ENCODE measurements at places on chromosomes 2 and 18.

- no peak for DNase-seq
These were observed 214.2 kb downstream of the MREG start for GRCh38 chr2:215799194-215799593.

- no peak for DNase-seq
These were observed 5.0 kb downstream of the FZD7 start for GRCh38 chr2:202038471-202039277.

DNA sequence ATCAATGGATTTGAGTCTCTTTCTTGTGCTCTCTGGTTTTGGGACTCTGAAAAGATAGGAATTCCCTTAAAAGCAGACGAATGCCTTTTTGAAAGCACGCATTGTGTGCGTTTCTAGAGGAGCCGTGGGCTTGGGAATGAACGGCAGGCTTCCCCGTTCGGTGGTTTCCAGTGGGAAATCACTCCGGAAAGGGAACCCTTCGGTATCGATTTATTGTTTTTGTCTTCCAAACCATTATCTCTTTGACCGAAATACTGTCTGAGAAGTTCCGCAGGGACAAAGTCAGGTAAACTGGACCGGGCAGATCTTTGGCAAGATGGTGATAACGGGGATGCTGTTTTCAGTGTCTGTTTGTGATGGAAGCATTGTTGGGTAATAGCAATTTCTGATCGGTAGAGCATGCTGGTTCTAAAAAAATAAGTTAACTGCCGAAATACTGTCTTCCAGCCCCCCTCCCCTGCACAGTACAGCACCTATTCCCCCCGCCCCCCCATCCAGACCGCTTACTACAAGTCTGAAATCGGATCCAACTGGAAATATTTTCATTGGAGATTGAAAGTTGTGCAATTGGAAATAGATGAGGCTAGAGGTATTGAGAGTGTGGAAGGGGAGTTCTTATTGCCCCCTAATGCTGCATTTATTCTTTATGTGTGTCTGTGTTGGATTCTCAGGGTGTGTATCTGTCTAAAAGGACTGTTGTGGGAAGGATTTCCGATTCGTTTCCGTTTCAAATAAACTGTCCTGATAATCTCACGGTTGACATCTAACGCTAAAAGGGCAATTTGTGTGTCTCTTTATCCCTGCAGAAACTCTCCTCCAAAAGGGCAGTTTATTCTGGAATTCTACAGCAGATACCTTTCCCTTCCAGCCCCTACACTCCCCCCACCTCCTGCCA lies 635 bp downstream of the SETBP1 start:
- no peak for DNase-seq

GRCh38 chr18:32386471-32386870 lies 84.2 kb downstream of the GAREM1 start:
- DNase-seq: no peak

GRCh38 chr2:62803961-62804360 lies 98.4 kb downstream of the EHBP1 start:
- no peak for DNase-seq

GRCh38 chr2:88027697-88028389 lies 11.5 kb upstream of the RNU2-63P start:
- DNase-seq: no peak

DNA sequence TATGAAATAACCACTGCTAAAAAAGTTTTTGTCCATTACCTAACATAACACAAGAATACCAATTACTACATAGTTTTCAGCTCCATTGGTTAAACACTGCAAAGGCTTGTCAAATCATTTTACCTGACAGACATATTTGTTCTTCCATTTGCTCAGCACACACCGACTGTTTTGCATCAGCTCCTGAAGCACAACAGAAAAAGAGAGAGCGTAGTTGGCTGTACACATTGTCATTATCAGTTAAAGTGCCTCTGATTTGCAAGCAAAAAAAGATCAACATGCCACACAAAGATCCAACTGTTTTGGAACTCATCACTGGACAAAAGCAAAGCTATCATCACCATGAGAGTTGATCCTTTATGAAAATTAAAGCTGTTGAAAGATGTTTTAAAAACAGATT lies 103.8 kb downstream of the WDPCP start:
- DNase-seq: no peak

DNA sequence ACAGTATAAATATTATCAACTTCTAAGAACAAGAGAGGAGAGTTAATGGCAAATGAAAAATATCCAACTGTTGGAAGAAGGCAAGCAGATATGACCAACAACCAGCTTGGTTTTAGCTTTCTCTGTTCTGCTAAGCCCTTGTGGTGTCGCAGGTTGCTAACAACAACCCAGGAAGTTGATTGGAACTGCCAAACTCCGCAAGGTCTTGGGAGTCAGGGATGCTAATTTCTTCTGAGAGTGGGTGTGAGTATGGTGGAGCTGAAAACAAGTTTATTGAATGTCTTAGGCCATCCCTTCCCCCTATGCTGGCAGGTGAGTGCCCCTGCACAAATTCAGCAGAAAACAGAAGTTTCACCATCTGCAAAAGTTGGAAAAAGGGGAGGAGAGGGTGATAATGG lies 17.5 kb downstream of the BZW1 start:
- DNase-seq: no peak

DNA sequence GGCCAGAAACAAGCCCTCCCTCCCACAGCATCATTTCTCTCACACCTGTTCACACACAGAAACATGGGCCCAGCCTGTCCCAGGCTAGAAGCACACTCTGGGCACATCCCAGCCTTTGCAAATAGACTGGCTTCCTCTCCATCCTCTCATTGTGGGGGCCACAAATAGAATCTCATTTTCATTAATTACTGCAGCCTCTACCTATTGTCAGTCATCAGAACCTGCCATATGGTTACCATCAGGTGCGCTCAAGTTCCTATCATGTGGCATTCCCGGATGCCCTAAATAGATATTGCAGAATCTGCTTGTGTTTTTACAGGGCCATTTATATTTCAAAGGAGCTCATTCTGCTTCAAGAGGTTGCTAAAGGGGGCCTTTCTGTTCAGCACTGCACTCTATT lies 460.7 kb downstream of the BCL11A start:
- no peak for DNase-seq

DNA sequence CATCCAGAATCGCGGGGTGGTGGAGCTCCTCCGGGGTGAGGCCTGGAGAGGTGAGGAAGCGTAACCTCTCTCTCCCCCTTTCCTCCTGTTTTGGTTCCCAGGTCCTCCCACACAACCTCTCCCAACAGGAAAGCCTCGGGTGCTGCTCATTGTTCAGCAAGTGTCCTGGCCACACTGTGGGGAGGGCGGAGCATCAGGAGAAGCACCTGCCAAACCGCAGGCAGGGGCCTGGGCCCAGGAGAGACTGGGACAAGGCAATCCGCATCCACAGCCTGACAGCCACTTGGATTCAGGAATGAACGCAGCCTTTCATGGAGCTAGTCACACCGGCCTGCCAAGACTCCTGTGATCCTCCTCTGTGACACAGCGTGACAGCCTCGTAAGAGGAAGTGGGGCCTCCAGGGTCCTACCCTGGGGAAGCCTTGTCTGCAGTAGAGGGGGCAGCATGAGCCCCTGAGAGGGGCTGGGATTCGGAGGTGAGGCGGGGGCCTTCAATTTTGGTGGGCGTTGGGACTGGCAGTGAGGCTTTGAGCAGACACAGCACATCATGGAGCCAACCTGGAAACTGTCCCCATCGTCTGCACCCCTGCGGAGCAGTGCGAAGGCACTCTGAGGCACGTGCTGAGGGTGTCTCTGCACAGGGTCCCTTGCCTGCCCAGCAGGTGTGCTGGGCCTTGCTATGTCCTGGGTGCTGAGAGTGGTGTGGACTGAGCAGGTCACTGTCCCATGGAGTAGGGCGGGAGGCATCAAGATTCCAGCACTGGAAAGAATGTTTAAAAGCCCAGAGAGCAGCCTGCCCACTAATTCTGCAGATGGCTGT lies 62.2 kb downstream of the EDAR start:
- DNase-seq: no peak

DNA sequence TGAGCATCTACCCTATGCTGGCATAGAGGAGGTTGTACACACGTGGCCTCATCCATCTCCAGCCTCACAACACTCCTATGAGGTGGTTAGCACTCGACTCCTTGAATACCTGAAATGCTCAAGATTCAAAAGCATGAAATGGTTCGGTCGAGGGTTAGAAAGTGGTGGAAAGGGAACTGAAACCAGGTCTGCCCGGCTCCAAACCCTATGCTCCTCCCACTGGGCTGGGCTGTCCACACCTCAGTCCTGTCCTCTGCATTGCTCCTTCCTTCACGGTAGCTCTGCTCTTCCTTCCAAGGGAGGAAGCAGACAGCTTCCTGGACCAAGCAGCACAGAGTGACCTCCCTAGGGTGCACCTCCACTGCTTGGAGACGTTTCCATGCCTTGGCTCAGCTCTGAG lies 565.2 kb upstream of the ID2 start:
- DNase-seq: no peak

GRCh38 chr2:95292623-95293260 lies 4.4 kb upstream of the KCNIP3 start:
- DNase-seq: no peak

DNA sequence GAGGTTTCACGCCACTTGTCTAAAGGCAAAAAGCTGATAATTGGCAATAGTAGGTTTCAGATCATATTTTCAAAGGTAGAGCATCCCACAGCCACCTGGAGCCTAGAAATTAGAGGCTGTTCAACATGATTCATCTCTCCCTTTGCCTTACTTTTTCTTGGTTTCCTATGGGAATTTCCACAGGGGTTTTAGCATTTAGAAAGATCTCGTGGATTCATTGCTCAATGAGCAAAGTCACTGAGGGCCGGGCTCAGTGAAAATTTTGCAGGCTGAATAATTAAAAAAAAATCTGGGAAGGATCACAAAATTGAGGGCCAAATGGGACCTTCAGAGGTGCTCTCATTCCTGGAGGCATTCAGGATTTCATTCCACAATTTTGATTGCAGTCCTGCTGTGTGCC lies 137.1 kb downstream of the VAPA start:
- DNase-seq: no peak

GRCh38 chr18:24276994-24277393 lies 120.6 kb downstream of the OSBPL1A start:
- DNase-seq: no peak

DNA sequence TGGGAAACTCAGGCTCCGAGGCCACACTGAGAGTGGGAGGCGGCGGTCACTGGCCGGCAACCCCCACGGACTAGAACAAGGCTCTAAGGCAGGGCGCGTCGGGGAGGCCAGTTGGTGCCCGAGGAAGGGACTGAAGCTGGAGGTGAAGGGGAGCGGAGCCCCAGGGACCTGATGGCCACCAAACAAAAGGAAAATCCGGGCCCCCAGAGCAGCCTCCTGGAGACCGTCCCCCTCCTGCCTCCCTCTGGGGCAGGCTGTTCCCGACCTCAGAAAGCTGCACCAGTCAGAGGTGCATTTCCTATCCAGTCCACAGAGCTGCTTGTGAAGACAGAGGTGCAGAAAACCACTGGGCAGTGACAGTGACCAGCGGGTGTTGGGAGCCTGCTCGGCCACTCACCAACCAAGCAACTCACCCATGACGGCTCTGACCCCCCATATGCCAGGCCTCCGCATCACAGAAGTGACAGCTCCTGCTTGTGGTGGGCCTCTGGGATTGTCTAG lies 172.7 kb downstream of the TWIST2 start:
- DNase-seq: no peak

DNA sequence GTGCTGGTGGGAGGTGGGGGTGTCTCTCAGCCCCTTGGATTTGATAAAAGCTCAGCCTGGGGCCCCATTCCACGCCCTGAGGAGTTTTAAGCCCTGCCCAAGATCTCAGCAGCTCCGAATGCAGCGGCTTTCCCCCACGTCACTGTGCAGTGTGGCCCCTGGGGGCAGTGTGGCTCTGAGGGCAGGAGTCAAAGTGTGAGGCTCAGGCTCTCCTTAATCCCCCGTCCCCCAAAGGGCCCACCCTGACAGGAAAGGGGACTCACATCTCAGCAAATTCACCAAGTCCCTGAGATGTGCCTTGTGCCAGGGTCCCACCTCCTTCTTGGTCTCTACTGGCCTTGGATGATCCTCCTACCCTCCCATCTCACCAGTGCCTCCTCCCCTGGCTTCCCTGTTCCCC lies 25.2 kb downstream of the NPPC start:
- DNase-seq: no peak

- no peak for DNase-seq
These were observed 126.5 kb downstream of the GALR1 start for GRCh38 chr18:77376043-77376732.

Data from glomerular endothelial cell (primary cell).